GOT3 (cell line): ENCODE measurements at places on chromosomes 12 and 14.

GRCh38 chr12:26878661-26879119 lies 45.7 kb upstream of the ITPR2 start:
- DNase-seq = no peak

- no peak for DNase-seq
Observed at GRCh38 chr14:67004521-67004920, 184.7 kb upstream of the GARIN2 start.

GRCh38 chr12:57087010-57087690 lies 1.8 kb upstream of the NAB2 start:
- DNase-seq = peak; percentile 51

DNA sequence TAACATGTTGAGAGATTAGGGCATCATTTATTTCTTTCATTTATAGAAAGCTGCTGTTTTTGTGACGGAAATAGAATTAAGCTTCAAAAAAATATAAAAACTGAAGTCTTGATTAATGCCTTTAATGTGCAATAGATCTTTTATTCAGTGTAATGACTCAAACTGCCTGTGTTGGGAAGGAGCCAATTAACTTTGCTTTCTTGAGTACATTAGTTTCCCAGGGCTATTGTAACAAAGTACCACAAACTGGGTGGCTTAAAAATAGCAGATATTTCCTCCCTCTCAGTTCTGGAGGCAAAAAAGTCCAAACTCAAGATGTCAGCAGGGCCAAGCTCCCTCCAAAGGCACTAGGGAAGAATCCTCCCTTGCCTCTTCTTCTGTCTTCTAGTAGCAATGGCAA lies 36.6 kb downstream of the EID3 start:
- no peak for DNase-seq

GRCh38 chr14:102593061-102593824 lies 794 bp downstream of the RCOR1 start:
- DNase-seq = no peak

GRCh38 chr14:93582516-93582915 lies 151.8 kb downstream of the UNC79 start:
- no peak for DNase-seq

DNA sequence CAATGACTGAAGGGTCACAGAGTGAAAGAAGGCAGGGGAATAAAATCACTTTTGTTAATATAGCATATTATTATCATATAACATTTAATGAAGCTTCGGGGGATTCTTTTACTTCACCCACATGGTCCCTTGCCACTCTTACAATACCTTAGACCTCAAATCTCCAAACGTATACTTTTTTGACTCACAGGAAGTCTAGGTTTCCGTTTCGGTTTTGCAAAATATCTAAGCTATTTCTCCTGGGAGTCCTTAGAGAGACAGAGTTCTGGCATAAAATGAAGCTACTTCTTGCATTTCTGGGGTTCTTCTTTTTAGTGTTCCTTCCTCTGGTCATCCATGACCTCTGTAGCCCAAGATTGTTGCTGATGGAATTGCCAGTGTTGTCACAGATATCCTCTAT lies 590.5 kb upstream of the ATP2B1 start:
- DNase-seq = no peak

GRCh38 chr14:51447411-51447810 lies 204.3 kb upstream of the FRMD6 start:
- no peak for DNase-seq

- no peak for DNase-seq
Observed at GRCh38 chr12:58925751-58926150, 5.4 kb upstream of the LRIG3 start.

DNA sequence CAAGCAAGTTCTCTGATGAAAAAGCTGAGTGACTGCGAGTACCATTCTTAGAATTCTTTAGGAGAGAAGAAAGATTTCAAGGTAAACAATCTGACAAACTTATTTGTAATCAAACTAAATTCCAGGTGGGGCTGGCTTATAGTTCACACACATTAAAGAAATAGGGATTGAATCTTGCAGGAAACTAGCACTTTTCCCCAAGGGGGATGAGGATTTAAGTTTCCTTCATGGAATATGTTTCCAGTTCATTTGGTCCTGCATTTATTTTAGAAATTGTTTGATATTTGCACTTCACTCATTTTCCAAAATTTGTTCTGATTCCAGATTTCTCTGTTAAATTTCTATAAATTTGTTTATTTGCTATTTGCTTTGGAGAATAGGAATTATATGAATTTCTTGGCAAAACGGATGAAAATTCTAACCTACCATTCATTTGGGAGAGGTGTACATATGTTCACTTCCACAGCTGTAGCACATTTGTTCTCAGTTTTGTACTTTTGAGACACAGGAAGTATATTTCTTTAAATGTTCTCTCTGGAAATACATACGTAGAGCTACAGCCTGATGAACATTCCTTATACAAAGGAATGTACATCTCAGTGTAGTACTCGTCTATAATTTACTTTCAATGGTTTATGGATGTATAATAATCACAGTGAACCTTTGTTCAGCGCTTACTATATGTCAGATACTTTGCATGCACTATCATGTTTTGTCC lies 145.5 kb downstream of the AKAP6 start:
- no peak for DNase-seq

GRCh38 chr12:80273144-80273543 lies 170.9 kb upstream of the PTPRQ start:
- no peak for DNase-seq

GRCh38 chr12:130700492-130701401 lies 15.4 kb downstream of the RIMBP2 start:
- no peak for DNase-seq

DNA sequence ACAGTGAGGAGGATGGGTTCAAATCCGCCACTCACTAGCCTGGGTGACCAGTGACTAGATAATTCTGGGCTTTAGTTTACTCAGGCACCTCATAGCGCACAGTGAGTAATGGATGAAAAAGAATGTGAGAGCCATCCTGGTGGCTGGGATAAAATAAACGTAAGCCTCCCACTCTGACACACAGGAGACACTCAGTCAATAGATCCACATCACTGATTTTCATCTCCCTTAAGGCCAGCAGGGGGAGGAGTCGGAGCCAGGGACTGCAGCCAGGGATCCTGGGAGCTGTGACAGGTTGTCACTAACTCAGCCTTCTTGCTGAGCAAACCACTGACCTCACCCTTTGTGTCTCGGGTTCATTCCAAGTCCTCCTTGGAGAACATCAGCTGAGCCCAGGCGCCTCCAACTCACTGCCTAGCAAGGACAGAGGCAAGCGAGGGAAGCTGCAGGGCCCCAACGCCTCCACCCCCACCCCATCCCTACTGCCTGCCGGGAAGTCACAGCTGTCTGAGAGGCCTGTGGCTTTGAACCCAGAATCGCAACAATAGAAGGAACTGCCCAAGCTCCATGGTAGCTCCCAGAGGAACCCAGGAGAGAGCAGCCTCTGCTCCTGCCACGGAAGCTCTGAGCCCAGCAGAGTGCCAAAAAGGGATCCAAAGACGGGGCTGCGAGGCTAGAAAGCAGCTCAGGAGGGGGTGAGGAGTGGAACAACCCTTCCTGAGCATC lies 30.7 kb downstream of the PXN start:
- peak; percentile 76 for DNase-seq

DNA sequence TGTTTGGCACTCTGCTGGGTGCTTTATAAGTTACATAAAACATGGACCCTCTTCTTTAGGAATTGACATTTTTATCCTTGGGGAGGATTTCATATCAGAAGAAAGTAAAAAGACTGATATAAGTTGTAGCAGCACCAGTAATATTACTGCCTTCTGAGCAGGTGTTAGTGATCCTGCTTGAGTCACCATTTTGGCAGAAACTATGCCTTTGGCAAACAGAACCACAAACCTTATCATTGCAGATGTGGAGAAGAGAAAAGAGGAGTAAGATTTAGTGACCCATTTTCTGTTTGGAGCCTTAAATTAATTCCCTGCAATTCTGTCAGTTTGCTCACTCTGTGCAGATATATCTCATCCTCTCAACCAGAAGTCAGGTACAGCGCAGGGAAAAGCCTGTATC lies 23.0 kb downstream of the ZNF410 start:
- no peak for DNase-seq

DNA sequence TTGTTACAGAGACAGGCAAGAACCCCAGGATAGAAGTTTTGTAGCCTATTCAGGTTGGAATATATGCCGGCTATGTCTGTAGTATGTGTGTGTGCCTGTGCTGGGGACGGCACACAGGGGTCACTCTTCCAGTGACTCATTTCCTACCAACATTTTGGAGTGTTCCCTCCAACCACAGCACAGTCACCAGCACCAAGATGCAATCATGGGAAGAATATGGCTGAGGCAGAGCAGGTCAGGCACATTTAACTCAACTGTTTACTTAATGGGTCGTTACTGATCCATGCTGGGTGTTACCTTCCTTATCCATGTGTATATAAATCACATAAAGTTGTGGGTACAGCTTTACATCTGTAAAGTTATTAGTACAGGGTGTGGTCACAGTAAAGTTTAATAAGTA lies 178.3 kb downstream of the PRKD1 start:
- no peak for DNase-seq

GRCh38 chr12:34400411-34400881 lies 378.1 kb downstream of the ALG10 start:
- DNase-seq = no peak

- no peak for DNase-seq
Observed at GRCh38 chr12:54419088-54419887, at the start of gene ITGA5. TSS of gene ITGA5 (minus strand) at chr12:54419266. CDS start at chr12:54419198, 68 bp downstream.

GRCh38 chr12:78375461-78375860 lies 489.1 kb upstream of the SYT1 start:
- DNase-seq = no peak

DNA sequence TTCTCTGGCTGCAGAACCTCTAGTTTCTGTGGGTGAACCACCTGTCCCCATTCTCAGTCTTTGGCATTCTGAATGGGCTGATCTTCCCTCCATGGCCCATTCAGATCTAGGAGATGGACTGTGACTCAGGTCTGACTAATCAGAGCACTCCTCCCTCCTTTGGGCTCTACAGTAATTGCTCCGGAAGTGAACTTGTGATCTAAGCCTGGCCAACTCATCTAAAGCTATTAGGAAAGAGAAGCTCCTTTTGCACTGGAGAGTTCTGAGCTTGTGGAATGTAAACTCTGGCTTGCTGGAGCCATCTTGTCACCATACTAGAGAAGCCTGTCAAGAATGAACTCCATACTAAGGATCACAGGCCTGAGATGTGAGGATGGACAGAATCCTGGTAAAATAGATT lies 168.2 kb downstream of the SUDS3 start:
- DNase-seq = no peak

- DNase-seq = no peak
Observed at GRCh38 chr14:81963846-81964245, 430.2 kb upstream of the SEL1L start.

- no peak for DNase-seq
Observed at GRCh38 chr14:98886982-98887381, 385.0 kb downstream of the BCL11B start.

GRCh38 chr14:96584199-96584906 lies 82.2 kb downstream of the PAPOLA start:
- no peak for DNase-seq

DNA sequence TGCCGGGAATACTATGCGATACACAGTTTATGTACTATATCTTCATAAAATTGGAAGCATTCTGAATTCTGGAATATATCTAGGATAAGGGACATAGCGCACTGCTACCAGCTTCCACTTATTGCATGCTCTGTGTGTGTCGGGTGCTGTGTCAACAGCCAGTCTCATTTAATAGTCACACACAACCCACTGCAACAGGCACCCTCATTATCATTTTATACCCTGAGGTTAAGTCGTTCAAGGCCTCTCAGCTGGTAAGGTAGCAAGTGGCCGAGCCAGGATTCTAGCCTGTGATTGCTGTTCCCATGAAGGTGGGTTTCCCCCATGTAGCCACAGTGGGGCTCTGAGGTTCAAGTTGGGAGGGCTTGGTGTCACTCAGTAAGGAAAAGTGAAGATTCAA lies 7.0 kb downstream of the PPP1R1A start:
- DNase-seq = no peak

DNA sequence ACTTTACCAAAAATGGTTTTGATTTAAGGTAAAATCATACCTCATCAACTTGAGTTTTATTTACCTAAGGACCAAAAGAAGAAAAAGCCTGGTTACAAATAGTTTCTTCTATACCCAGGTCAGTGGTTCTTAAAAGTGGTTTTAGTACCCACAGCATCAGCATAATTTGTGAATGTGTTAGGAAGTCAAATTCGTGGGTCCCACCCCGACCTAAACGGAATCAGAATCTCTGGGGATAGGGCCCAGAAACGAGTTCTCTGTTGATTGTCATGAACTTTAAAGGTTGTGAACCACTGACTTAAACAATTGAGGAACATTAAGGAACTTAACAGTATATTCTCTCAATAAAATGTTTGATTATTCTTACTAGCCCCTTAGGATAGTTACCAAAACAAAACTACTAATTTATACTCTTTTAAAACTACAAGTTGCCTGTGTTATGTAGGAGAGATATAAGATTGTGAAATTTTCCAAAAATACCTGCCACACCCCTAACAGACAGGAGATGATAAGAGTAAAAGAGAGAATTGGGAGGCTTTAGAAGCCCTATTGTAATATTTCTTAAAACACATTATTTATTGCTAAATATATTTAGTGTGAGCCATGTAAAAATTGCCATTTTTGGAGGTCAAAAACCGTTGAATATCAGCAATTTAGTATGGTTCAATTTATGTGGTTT lies 669 bp upstream of the SLC25A21 start:
- no peak for DNase-seq

DNA sequence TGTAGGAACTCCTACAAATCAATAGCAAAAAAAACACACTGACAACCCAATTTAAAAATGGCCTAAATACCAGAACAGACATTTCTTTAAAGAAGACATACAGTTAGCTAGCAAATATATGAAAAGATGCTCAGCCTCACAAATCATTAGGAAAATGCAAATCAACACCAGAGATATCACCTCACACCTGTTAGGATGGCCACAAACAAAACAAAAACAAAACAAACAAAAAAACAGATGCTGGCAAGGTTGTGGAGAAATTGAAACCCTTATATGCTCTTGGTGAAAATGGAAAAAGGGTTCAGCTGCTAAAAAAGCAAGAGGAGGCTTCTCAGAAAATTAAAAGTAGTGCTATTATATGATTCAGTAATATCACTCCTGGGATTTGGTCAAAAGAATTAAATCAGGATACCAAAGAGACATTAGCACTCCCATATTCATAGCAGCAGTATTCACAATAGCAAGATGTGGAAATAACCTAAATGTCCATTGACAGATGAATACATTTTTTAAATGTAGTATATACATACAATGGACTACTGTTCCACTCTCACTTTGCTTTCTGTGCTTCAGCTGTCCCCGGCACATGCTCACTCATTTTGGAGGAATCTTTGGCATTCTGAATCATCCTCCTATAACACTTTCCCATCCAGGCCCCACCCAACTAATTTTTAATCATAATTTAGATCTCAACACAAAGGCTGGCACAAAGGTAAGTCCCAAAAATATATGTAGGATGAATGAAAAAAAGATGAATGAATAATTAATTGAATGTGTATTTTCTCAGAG lies 99.1 kb downstream of the SYT1 start:
- DNase-seq = no peak

GRCh38 chr12:79706156-79706555 lies 15.4 kb upstream of the PAWR start:
- no peak for DNase-seq

DNA sequence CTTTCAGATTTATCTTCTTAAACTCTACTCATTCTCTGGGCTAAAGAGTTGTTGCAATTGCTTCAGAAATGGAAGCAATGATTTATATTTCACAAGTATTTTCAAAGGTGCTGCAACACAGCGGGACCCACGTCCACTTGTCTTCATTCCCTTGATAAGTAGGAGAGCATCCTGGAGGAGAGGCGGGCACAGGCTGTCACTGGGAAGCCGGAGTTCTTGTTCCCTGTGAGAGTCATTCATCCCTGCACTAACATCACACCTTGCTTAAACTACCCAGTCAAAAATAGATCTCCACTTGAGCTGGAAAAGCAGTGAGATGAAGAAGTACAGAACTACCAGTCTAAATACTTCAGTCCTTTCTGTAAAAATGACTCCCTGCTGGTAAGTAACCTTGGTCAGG lies 160.5 kb upstream of the RASSF8 start:
- no peak for DNase-seq
